ENCODE measurements at places on chromosomes 2 and 18.

- peak; percentile 13 for DNase-seq
These were observed 245.3 kb downstream of the STK39 start for GRCh38 chr2:168002021-168002553.

- DNase-seq = peak; percentile 79
These were observed 11.5 kb downstream of the MFSD2B start for GRCh38 chr2:24021122-24021998.

DNA sequence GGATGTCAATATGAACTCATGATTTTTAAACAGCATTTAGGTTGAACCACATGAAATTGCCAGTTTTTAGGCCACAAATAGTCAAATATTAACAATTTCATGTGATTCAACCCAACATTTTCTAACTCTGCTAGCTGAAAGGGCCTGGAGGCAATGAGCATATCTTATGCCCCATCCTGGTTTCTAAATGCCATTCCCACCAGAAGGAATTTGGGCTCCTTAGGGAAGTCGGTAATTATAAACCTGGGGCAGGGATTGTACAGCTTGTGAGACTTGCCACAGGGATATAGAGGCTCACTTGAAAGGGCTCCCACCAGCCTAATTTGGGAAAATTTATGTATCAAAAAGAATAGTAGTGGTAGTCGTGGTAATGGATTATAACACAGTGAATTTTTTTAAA, 178.4 kb upstream of the ALPP start:
- no peak for DNase-seq

DNA sequence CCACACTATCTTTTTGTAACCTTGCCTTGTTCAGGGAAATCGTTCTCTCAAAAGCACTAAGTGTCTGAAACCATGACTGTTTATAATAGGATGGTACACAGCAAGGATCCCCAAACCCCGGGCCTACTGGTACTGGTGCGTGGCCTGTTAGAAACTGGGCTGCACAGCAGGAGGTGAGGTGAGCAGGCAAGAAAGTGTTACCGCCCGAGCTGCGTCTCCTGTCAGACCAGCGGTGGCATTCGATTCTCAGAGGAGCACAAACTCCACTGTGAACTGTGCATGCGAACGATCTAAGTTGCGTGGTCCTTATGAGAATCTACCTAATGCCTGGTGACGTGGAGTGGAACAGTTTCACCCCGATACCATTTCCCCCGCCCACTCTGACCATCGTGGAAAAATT, 81.8 kb upstream of the KCNJ3 start:
- no peak for DNase-seq

- DNase-seq = no peak
These were observed 121.8 kb downstream of the GPR39 start for GRCh38 chr2:132538331-132538855.

DNA sequence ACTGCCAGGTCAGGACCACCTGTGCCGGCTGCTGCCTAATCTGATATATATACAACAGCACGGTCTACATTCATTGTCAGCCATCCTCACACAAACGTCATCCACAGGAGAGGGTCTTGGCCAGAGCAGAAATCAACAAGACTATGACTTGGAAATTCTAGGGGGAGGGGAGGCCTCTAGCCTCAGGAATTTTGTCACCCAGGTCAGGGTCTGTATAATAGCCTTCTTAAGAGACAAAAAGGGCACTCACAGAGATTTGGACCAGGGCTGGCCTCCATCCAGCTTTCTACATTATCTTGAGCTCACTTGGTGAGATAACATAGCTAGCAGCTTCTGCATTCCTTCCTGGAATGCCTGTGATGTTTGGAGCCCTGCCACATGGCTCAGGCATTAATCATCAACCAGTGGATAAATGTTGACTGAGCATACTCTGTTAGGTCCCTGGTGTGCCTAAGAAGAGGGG, 50.4 kb upstream of the CTIF start:
- peak; percentile 89 for DNase-seq

GRCh38 chr2:36178384-36178783, 177.2 kb upstream of the CRIM1 start:
- DNase-seq = no peak

DNA sequence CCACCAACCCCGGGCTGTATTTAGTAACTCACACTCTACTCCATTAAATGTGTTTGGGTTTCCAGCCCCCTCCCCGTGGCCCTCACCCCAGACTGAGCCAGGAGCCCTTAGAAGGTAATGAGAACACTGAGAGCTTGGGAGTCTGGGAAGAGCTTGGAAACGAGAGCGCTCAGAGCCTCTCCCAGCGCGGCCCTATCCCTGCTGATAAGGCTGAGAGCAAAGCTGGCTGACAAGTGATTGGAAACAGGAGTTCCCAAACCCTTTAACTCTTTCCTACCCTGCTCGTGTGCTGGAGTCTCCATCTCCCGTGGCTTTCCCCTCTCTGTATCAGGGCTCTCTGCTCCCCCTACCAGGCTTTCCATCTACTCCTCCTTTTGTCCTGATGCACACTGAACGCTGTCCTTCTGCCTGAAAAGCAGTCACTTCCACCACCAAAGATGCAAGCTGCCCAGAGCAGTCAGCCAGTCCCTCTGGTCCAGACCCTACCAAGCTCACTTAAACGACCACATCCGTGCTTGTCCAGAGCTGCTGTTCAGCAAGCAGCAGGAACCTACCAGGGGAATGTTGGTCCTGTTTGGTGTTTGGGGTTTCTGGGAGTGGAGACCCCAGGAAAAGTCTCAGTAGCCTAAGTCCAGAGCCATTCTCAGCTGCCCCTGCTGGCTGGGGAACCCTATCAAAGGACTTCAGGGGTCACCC, 100.0 kb upstream of the PKDCC start:
- no peak for DNase-seq
